Activated CD4-positive, alpha-beta memory T cell treated with anti-CD3 and anti-CD28 coated beads, Interleukin-2, amount 10 ng/mL, durations not matched to agents 7 days and 5 days (primary cell): ENCODE measurements at places on chromosomes 16 and 17.
A peak's percentile ranks its signal among the peaks of the same experiment; 100 is the strongest.

DNA sequence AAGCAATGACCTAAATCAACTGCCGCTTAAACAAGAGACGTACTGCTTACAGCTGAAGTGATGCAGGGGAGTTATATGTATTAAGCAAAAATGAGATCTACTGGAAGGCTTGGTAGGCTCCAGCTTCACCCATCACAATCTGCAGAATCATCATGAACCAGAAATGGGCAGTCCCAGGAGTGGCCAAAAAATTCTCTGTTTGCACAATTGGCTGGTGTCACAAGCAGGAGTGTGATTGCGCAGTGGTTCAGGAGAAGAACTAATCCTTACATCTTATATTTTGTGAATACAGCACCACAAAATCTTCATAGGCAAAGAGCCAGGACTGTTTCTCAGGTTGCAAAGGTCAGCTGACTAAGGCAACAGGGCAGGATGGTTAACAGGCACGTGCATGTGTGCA lies 75.9 kb downstream of the CES1 start:
- DNase-seq, result no peak

DNA sequence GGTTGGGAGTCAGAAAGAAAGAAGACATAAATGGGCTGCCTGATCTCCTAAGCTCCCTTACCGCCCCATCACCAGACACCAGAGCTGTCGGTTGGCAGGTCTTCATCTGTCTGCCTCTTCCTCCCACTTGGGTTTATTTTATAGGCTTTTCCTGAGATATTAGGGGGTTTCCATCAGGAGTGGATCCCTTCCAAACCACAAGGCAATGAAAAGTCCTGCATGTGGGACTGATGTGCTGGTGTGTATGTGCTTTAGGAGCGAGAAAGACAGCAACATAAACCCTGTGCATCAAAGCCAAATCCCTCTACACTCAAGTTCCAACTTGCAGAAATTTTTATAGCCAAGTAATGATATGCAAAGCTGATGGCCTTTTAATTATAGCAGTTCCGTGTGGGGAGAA lies 389.5 kb downstream of the SLC39A11 start:
- no peak for DNase-seq

DNA sequence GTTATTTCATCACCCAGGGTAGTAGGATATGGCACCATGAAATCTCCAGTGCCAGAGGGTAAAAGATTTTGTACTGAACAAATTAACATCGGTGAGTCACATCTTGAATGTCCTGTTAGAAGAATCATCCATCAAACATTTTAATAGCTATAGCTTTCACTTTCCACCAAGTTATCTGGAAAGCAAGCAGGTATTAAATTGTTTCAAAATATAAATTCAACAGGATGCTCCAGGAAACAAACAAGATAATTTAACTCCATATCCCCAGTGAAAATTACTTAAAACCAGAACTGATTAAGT lies 2.4 kb downstream of the VEZF1 start:
- no peak for DNase-seq

GRCh38 chr17:17725011-17725751 lies 43.9 kb downstream of the RAI1 start:
- DNase-seq, result no peak

- no peak for DNase-seq
Observed at GRCh38 chr17:43517615-43518386, 28.3 kb downstream of the ETV4 start.

DNA sequence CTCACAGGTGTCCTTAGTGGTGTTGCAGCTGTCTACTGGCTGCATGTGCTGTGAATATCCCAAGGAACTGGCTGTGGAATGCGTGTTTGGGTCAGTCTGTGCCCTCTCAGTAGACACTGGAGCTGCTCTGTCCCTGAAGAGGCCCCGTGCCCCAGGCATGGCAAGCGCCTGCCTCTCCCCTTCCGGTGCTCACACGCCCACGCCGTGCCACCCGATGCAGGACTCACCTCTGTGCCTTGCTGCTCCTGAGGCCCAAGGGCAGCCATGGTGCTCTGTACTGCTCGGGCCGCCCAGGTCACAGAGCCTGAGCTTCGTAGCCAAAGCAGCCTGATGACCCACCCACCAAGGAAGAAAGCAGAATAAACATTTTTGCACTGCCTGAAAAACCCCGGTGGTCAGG lies 10.0 kb downstream of the RGS11 start:
- no peak for DNase-seq

- no peak for DNase-seq
Observed at GRCh38 chr16:66809765-66810164, 8.4 kb upstream of the TERB1 start.

DNA sequence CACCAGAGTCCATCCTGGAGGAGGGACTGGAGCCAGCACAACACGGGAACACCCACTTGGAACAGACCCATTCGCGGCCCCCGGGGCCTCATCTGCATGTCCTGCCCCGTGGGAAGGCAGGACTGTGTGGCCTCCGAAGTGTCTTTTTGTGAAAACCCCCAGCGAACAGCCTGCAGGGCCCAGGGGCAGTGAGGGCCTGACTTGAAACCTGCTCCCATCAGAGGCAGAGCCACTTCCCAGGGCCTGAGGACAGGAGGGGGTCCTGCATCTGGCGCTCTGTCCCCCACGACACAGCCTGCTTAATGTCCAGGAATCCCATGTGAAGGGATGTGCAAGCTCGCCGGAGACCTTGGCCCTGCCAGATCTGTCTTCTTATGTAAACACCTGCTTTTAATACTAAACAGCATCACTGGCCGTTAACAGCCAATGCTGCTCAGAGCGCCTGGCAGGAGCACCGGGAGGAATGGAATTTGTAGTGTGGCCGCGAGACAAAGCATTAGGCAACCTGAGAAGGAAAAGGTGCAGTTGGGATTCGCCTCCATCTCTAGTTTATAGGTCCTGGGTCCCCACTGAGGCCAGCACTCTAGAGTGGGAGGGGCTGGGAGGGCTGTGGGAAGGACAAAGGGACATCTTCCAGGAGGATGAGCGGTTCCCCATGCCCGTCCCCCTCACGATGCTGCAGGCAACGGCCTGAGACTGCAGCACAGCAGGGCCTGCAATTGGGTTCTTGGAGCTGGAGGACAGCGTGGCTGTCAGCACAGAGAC lies 9.6 kb upstream of the EVPL start:
- DNase-seq, result no peak

DNA sequence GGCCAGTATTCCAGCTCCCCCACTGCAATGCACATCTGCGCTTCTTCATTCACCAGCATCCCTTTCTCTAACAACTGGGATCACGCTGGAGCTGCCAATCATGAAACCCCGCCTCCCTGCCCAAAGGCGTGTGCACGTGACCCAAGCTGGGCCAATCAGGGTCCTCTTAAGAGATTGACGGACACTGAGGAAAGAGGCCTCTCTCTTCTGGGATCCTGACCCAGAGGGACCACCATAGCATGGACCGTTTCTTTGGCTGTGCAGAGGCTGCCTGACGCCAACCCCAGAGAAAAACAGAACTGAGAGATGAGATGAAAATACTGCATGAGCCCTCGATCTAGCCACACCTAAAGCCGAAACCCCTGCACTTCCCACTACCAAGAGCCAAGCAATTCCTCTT lies 32.0 kb downstream of the COTL1 start:
- no peak for DNase-seq

- DNase-seq, result peak; percentile 53
Observed at GRCh38 chr17:29572691-29573557, 4.4 kb downstream of the TP53I13 start.

GRCh38 chr16:19599968-19600716 lies 44.6 kb downstream of the VPS35L start:
- no peak for DNase-seq

DNA sequence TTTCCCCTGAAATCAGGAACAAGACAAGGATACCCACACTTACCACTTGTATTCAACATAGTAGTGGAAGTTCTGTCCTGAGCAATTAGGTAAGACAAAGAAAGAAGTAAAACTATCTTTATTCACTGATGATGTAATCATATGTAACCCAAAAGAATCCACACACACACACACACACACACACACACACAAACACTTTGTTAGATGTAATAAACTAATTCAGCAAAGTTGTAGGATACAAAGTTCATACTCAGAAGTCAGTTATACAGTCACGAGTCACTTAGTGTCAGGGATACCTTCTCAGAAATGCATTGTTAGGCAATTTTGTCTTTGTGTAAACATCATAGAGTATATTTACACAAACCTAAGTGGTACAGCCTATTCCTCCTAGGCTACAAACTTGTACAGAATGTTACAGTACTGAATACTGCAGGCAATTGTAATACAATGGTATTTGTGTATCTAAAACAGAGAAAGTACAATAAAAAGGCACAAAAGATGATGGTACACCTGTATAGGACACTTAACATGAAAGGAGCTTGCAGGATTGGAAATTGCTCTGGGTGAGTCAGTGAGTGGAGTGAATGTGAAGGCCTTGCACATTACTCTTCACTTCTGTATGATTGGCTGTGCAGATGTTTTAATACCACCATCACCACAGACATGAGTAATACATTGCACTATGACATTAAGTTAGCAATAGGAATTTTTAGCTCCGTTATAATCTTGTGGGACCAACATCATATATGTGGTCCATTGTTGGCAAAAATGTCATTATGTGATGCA lies 370.1 kb downstream of the ZFHX3 start:
- no peak for DNase-seq

DNA sequence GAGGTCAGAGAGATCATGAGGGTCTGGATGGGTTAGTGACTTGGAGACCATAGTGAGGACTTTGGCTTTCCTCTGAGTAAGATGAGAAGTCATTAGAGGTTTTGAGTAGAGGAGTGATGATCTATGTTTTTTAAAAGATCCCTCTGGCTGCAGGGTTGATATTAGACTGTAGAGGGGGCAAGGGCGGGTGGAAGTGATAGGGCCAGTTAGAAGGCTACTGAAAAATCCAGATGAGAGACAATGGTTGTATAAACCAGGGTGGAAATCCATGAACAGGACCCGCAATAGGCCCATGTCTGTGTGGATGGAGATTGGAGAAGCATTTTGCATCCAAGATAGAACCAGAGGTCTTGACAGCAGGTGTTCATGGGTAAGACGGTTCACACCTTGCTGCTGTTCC lies 9.8 kb downstream of the ITGAL start:
- peak; percentile 23 for DNase-seq

GRCh38 chr16:8184854-8185253 lies 405.5 kb downstream of the TMEM114 start:
- no peak for DNase-seq

DNA sequence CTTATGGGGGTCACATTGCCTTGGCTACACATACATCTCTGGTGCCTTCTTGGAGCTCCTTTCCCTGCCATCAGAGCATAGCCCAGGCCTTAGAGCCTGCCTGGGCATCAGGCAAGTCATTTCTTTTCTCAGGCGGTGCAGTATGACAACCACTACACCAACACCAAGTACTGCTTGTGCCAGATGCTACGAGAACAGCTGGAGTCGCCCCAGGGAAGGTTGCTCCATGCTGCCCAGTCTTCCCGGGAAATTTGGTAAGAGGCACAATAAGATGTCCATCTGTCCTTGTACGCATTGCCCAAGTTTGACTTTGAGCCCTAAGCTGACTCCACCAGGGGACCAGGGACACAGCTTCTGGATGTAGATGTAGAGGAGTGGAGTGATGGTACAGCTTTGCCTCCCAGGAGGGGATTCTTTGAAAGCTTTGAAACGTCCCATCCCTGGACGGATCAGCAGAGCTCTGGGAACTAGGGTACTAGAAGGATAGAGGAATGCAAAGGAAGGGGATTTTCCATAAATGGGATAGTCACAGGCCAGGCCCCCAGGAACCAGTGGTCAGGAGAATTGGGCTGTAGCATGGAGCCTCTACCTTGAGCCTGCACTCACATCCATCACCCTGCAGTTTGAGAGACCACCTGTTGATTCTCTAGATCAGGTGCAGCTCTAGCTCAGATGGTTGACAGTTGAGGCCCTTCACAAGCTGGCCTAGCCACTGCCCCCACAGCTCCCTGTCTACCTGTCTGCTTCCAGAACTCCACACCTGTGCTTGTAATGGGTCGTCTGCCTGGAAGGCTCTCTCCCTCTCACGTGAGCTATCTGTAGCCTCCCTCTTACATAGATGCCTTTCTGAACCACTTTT lies 11.0 kb upstream of the NFATC3 start:
- DNase-seq, result no peak

DNA sequence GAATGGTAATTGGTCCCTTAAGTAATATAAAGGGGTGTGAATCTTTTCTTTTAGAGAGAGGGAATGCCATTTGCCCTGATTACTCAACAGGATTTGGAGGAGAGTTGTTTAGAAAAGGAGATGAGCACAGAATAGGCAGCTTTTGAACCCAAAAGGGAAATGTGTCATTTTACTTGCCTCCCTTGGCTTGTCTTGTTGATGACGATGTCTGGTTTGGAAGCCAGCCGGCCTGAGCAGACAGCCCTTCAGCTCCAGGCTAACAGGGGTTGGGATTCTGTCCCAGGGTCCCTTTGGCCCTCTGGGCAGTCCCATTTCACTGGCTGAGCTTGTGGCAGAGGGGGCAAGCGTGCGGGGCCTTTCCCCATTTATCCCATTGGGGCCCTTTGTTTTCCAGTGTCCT lies 22.3 kb upstream of the PRKAR1A start:
- no peak for DNase-seq

DNA sequence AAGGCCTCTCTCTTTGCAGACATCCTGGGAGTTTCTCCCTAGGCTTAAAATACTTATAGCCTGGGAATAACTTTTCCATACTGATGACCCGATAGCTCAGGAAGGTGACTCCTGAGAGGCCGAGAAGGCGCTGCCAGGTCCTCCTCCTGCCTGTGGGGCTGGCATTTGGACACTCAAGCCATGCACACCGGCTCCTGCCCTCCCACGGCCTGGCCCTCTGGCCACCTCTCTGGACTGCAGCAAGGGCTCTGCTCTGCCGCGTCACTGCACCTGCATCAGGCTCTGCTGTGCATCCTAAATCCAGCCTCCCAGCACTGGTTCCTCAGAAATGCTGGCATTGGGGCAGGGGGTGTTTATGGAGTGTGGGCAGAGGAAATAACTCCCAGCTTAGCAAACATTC lies 14.2 kb downstream of the KCNG4 start:
- DNase-seq, result no peak

DNA sequence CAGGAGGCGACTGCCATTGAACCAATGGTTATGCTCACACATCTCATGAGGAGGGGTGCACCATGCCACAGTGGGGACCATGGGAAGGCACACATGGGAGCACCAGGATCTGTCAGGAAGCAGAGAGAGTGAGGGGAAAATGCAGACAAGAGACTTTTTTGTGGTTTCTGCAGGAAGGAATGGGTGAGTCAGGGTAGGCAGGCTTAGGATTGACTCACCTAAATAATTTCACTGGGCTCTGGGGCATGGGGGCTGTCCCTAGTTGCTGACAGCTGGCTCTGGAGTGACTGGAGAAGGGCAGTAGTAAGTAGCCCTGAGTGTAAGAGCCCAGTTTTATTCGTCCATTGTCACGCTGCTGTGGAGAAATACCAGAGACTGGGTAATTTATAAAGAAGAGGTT lies 202.4 kb downstream of the AXIN2 start:
- no peak for DNase-seq

- DNase-seq, result no peak
Observed at GRCh38 chr16:9703731-9704130, 478.5 kb downstream of the GRIN2A start.

- DNase-seq, result no peak
Observed at GRCh38 chr16:50012182-50012581, 12.8 kb upstream of the CNEP1R1 start.
